ENCODE measurements at places on chromosomes 7 and 10.

DNA sequence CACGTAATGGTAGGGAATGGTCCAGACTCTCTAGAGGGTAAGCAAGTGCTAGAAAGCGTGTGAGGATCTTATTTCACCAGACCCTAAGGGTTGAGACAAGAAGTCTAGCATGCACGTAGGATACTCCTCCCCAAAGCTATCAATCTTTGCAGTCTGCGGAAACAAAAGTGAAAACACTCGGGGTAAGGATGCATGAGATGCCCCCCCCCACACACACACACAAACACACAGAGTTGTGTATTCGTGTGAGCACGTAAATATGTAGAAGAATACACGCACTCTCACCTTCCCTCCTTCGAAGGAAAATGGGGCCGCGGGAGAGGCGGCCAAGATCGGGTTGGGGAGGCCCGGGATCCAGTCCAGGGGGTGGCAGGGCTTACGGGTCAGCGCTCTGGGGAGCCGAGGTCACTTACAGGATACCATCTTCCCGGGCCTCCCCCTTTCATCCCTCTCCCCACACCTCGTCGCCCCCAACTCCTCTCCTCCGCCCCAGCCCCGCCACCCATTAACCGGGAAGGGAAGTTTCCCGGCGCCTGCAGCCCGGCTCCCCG is 455 bp downstream of the CUL2 start:
- DNase-seq = no peak

- DNase-seq = no peak
These were observed 13.3 kb upstream of the PIP4K2A start for GRCh38 chr10:22727663-22728062.

DNA sequence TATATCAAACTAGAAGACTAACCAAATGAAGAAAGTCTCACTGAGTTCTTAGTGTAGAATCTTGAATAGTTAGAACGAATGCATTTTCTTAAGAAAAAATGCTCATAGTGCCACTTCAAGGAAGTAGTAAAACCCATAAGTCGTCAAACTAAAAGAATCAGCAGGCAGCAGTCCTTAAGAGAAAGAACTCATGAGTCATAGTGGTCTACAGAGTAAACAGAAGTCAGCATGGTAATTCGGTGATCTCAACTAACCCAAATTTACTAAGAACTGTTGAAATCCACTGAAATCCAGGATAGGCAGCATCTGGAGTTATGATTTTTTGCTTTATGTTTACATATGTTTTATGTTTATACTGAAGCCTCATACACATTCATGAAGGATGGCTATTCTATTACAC is 256.2 kb downstream of the LHFPL3 start:
- DNase-seq = no peak

GRCh38 chr10:18282094-18282493 is 141.9 kb downstream of the CACNB2 start:
- no peak for DNase-seq

All from stimulated activated CD4-positive, alpha-beta T cell treated with anti-CD3 and anti-CD28 coated beads, TNF-alpha, amount 100 ng/mL, for 1 hour (primary cell).